ENCODE measurements at places on chromosomes 11 and 22. TPM values are rescaled to one million over a fixed set of nuclear protein-coding genes. Genes with fewer than 3 reads are reported as not detected.

- no peak for DNase-seq
Measured at GRCh38 chr11:34213366-34213765, 107.9 kb downstream of the NAT10 start.

DNA sequence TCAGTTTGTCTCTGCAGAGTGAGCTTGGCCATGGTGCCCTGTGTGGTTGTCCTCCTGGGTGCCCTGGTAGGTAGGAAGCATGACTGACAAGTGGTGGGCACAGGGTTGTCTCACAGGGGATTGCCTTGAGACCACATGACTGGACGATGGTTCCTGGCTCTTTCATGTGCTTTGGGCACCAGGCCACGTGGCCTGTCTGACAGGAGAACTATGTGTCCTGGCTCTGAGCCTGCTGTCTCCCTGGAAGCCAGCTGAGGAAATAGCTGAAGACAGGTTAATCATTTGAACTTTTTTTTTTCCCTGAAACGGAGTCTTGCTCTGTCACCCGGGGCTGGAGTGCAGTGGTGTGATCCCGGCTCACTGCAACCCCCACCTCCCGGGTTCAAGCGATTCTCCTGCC is 93.2 kb downstream of the LDLRAD3 start:
- no peak for DNase-seq

GRCh38 chr11:2224254-2224653 is 46.1 kb downstream of the ASCL2 start:
- DNase-seq = no peak

GRCh38 chr22:25542191-25542590 is 22.3 kb upstream of the GRK3 start:
- no peak for DNase-seq

- no peak for DNase-seq
Measured at GRCh38 chr22:38219632-38220031, 17.8 kb downstream of the MAFF start.

DNA sequence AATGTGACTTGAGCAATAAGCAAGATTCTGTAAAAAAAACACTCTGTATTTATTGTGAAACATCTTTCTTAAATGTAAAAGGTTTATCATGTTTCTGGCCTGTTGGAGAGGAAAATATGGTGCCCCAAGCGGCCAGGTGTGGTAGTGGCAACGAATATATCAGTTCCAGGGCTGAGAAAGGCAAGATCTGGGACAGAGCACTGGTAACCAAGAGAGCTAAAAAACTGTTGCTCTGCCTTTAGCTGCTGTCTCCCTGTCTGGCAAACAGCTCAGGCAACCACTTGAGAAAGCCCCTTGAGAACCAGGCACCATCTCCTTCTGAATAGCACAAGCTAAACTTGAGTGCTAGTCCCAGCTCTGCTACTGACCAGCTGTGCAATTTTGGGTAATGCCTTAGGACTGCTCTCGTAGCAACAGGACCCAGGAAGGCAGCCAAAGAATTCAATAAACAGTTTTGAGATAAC is 129.9 kb downstream of the KCNC1 start:
- no peak for DNase-seq

DNA sequence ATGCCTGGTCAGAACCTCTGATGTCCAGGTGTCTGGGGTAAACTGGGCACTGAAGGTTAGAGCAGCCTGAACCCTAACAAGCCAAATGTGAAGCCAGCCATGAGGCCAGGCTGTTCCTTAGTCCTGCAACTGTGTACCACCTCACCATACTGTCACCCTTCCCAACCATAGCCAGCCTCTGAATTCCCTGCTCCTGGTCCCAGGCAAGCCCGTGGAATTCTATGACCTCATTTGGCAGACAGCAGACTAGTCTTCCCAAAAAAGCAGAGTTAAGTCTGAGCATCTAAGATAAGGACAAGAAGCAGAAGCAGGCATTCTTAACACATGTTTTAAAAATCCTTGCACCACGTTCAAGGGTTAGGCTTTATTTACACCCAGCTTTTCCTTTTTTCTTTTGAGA is 134.8 kb downstream of the C11orf58 start:
- DNase-seq = no peak

GRCh38 chr11:44310463-44311272 is 729 bp upstream of the ALX4 start:
- peak; percentile 85 for DNase-seq

Gene GSTT2B
- total RNA-seq = 13.1 TPM

- DNase-seq = peak; percentile 99
Measured at GRCh38 chr22:37658133-37659065, at the start of gene PDXP. PDXP (plus strand) TSS chr22:37658723; CDS start chr22:37658783, 60 bp downstream.

DNA sequence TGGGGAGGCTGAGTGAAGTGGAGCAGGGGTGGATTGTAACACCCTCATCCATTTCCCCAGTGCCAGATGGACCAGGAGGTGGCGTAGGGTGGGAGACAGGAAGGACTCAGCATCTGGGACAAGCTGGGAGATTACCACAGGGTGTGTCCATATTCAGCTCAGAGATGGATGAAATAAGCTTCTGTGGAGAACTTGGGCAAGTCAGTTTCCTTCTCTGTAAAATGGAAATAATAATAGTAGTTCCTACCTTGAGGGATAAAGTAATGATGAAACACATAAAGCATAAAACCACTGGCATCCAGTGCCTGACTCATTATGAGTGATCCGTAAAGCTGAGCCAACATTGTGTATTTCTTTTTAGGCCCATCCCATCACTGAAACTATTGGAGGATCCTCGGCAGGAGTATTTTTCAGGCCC is 607 bp upstream of the ROBO4 start:
- peak; percentile 27 for DNase-seq

Gene HTR3B
- not detected for total RNA-seq

Gene DEPDC7
- total RNA-seq = 6.2 TPM
